ENCODE measurements at places on chromosomes 2 and 18. TPM values are rescaled to one million over a fixed set of nuclear protein-coding genes. Genes with fewer than 3 reads are reported as not detected.

GRCh38 chr2:85165088-85165690 lies 32.0 kb downstream of the TCF7L1 start:
- H3K36me3 ChIP-seq = no peaks in the 10 kb centered on the region
- no peak overlapping the region for H3K27ac ChIP-seq
- no peak overlapping the region for H3K4me3 ChIP-seq

- no peak for DNase-seq
- no peaks in the 10 kb centered on the region for H3K4me1 ChIP-seq
- H3K27me3 ChIP-seq = no peaks in the 10 kb centered on the region
- no peaks in the 10 kb centered on the region for H3K36me3 ChIP-seq
- no peak overlapping the region for H3K27ac ChIP-seq
These were observed 4.4 kb downstream of the GCKR start for GRCh38 chr2:27501042-27501441.

DNA sequence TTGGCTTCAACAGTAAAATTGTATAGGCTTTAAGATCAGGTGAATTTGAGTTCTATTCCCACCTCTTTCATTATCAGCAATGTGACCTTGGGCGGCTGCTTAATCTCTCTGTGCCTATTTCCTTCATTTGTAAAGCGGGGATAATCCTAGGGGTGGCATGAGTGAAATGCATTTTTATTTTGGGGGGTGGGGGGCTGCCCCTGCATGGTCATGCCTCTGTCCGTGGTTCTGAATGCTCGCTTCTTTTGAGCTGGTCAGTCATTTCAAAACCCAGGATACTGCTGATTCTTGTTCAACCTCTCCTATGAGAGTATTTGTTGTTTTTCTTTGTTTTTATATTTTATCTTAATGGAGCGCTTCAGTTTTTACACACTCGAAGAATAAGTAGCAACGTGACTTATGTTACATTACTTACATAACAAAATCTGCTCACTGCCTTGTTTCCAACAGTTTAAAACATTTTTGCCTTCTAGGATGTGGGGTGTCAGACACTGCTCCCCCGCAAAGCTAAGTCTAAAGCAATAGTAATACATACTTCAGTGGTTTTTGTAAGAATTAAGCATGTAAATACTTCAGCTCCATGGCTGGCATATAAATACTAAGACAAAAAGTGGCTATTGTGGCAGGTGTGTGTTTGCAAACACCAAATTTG lies 152.6 kb upstream of the PELI1 start:
- H3K4me1 ChIP-seq = no peaks in the 10 kb centered on the region
- no peaks in the 10 kb centered on the region for H3K27me3 ChIP-seq
- H3K27ac ChIP-seq = no peak overlapping the region
- no peak overlapping the region for H3K4me3 ChIP-seq

DNA sequence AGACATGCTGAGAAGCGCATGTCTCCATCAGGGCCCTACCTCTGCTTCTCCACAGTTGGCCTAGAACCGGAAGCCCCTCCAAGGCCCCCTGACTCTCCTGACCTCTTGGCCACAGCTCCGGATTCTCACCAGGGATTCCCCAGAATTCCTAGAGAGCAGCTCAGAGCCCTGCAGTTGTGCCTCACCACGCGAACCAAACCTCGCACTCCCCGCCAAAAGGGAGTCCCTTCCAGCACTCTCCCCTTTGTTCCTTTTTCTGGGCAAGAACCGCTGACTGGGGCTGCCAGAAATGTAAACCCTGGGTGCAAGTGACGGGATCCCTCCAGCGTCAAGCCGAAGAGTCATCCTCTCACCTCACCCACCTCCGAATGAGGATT lies 36.7 kb downstream of the AFF3 start:
- H3K27me3 ChIP-seq = no peaks in the 10 kb centered on the region
- H3K27ac ChIP-seq = no peak overlapping the region
- no peaks in the 10 kb centered on the region for H3K36me3 ChIP-seq
- peak; percentile 29 for DNase-seq

DNA sequence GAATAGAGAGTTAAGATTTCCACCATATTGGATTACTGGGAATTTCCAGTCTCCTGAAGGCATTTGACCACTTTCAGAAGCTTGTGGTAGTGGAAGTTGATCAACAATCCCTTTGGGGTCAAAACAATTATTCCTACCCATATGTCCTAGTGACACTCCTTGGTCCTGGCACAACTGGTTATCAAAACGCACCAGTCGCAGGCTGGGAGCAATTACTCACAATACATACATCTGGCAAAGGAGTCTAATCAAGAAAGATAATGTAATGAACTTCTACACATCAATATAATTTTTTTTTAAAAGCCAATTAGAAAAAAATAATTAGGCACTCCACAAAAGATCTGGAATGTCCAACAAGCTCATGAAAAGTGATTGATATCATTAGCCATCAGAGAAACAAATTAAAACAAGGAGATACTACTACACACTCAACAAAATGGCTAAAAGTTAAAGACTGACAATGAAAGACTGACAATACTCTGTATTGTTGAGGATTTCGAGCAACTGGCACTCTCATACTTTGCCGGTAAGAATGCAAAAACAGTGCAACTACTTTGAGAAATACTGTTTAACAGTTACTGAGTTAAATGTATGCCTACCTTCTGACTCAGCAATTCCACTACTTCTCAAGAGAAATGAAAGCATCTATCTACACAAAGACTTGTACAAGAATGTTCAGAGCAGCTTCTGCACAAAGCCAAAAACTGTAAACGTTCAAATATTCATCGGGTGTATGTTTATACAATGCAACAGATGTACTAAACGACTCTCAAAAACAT lies 2.0 kb downstream of the INO80C start:
- H3K27ac ChIP-seq = no peak overlapping the region
- no peaks in the 10 kb centered on the region for H3K27me3 ChIP-seq
- H3K4me1 ChIP-seq = peaks cover 11% of the 10 kb centered on the region
- no peaks in the 10 kb centered on the region for H3K36me3 ChIP-seq
- no peak overlapping the region for H3K4me3 ChIP-seq

- no peak overlapping the region for H3K27ac ChIP-seq
- no peaks in the 10 kb centered on the region for H3K27me3 ChIP-seq
- no peaks in the 10 kb centered on the region for H3K4me1 ChIP-seq
- DNase-seq = no peak
- H3K4me3 ChIP-seq = no peak overlapping the region
- H3K36me3 ChIP-seq = no peaks in the 10 kb centered on the region
These were observed 581.4 kb downstream of the SOCS6 start for GRCh38 chr18:70870292-70870691.

GRCh38 chr2:157971702-157972101 lies 95.6 kb upstream of the ACVR1 start:
- no peak overlapping the region for H3K27ac ChIP-seq
- no peak overlapping the region for H3K4me3 ChIP-seq
- no peaks in the 10 kb centered on the region for H3K27me3 ChIP-seq
- H3K4me1 ChIP-seq = no peaks in the 10 kb centered on the region
- DNase-seq = no peak

GRCh38 chr2:86062043-86062442 lies 43.6 kb downstream of the POLR1A start:
- DNase-seq = no peak
- no peaks in the 10 kb centered on the region for H3K4me1 ChIP-seq
- H3K27me3 ChIP-seq = no peaks in the 10 kb centered on the region
- peaks cover 10% of the 10 kb centered on the region for H3K36me3 ChIP-seq
- no peak overlapping the region for H3K4me3 ChIP-seq
- H3K27ac ChIP-seq = no peak overlapping the region

GRCh38 chr2:96655526-96655925 lies 13.0 kb downstream of the FER1L5 start:
- H3K27ac ChIP-seq = no peak overlapping the region
- H3K4me1 ChIP-seq = no peaks in the 10 kb centered on the region
- DNase-seq = no peak
- H3K27me3 ChIP-seq = no peaks in the 10 kb centered on the region
- no peak overlapping the region for H3K4me3 ChIP-seq

DNA sequence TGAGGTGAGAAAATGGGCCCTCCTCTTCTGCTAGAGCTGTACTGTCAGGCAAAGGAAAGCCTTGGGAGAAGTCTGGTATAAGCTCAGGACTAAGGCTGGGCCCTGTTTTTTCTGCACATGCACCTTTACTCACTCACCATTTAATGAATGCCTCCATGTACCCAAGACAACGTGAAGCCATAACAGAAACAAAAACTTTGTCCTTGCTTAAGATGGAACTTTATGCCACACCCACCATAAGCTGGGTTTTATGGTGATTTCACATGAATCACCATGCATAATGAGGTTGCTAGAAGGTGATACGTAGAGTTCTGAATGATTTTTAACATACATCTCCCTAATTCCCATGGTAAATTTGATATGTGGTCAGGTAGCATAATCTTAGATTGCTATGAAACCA lies 63.7 kb upstream of the CYP26B1 start:
- no peak for DNase-seq
- no peaks in the 10 kb centered on the region for H3K27me3 ChIP-seq
- H3K4me3 ChIP-seq = no peak overlapping the region
- no peaks in the 10 kb centered on the region for H3K36me3 ChIP-seq
- no peaks in the 10 kb centered on the region for H3K4me1 ChIP-seq

DNA sequence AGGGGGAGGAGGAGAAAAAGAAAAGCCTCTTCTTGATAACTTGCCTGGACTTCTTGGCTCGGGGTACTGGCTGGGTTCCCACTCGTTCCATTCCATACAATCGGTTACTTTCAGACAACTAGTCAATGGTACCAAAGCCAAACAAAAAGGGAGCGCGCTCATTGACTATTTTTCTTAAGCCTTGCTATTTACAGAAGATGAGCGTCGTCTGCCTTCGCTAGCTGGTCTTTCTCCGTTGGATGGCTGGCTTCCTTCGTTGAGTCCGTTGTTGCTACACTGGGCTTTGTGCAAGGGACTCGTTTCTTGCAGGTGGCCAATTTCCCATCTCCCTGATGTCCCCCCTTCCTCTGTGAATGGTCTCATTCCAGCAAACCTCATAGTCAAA lies 260.4 kb downstream of the ZNF516 start:
- no peaks in the 10 kb centered on the region for H3K27me3 ChIP-seq
- H3K4me1 ChIP-seq = no peaks in the 10 kb centered on the region
- DNase-seq = no peak
- H3K4me3 ChIP-seq = no peak overlapping the region
- H3K36me3 ChIP-seq = no peaks in the 10 kb centered on the region
- no peak overlapping the region for H3K27ac ChIP-seq

- no peaks in the 10 kb centered on the region for H3K4me1 ChIP-seq
- H3K27ac ChIP-seq = no peak overlapping the region
- H3K36me3 ChIP-seq = no peaks in the 10 kb centered on the region
- no peak overlapping the region for H3K4me3 ChIP-seq
- H3K27me3 ChIP-seq = no peaks in the 10 kb centered on the region
- DNase-seq = no peak
These were observed 195.1 kb downstream of the KCNE4 start for GRCh38 chr2:223247136-223247535.

POTEC gene
- polyA plus RNA-seq = not detected

ANKRD30BL gene
- not detected for polyA plus RNA-seq

FHOD3 gene
- polyA plus RNA-seq = 28.0 TPM

MTCL1 gene
- 2.5 TPM for polyA plus RNA-seq

SCN1A gene
- polyA plus RNA-seq = not detected

G6PC2 gene
- not detected for polyA plus RNA-seq

AGAP1 gene
- polyA plus RNA-seq = 8.1 TPM

ASTL gene
- polyA plus RNA-seq = not detected

TTR gene
- polyA plus RNA-seq = 4.4 TPM

NFATC1 gene
- polyA plus RNA-seq = 4.3 TPM

CELF4 gene
- 1.5 TPM for polyA plus RNA-seq

DSG4 gene
- not detected for polyA plus RNA-seq

ABCB11 gene
- not detected for polyA plus RNA-seq

NCKAP5 gene
- 1.8 TPM for polyA plus RNA-seq
